Activated CD4-positive, alpha-beta memory T cell treated with anti-CD3 and anti-CD28 coated beads for 36 hours (primary cell): ENCODE measurements at places on chromosomes 6 and 20. TPM values are rescaled to one million over a fixed set of nuclear protein-coding genes. Genes with fewer than 3 reads are reported as not detected.
A peak's percentile ranks its signal among the peaks of the same experiment; 100 is the strongest.

- no peak for DNase-seq
Measured at GRCh38 chr6:101276066-101276465, 117.4 kb upstream of the GRIK2 start.

DNA sequence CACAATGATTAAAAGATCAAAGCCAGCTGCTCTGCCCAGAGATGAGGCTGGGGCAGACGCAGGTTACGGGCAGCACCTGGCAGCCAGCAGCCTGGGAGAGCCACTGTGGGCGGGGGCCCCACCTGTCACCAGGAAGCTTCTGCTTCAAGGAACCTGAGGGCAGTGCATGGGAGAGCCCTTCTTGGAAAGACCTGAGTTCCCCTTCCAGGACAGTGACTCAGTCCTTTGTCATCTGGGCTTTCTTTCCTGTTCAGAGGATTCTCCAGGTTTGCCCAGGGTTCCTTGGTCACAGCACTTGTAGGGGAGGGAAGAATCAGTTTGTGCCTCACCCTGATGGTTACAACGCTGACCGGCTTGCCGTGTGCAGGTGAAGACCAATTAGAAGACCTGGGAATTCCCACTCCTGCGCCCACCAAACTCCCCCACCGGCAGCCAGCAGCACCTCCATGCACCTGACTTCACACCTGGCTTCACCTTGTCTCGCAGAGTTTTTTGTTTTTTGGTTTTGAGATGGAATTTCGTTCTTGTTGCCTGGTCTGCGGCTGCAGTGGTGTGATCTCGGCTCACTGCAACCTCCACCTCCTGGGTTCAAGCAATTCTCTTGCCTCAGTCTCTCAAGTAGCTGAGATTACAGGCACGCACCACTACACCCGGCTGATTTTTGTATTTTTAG, 2.0 kb downstream of the ZBP1 start:
- peak; percentile 67 for DNase-seq

- no peak for DNase-seq
Measured at GRCh38 chr6:128710315-128710714, 172.6 kb upstream of the LAMA2 start.

GRCh38 chr20:38809942-38810341, 4.4 kb downstream of the PPP1R16B start:
- DNase-seq = no peak

DNA sequence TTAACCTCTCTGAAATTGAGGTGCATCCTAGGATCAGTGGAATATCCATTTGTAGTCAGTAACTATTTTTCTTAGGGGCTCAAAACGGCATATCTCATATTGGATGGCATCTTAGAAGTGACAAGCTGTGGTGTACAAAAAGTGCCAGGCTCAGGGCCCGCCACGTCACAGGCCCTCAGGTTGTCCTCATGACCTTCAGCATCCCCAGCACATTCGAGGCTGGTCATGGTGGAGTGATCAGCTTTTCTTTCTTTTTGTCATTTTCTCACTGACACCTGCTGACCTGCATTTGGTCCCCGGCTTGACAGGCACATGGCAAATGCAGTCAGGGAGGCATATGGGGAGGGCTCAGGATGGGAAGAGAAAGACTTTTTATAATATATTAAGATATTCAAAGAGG, 7.1 kb upstream of the E2F1 start:
- no peak for DNase-seq

MYO6 gene
- 6.1 TPM for total RNA-seq

CASP8AP2 gene
- total RNA-seq = 32.4 TPM

C6orf163 gene
- 1.1 TPM for total RNA-seq
